Psoas muscle (tissue), 8 donors: ENCODE measurements at places on chromosomes 2 and 18. TPM values are rescaled to one million over a fixed set of nuclear protein-coding genes. Genes with fewer than 3 reads are reported as not detected.

Gene NT5C1B
- not detected for total RNA-seq

Gene KCNF1
- not detected for total RNA-seq

Gene KATNAL2
- 1.3 TPM for total RNA-seq

Gene TMEM198
- 2.1 TPM for total RNA-seq

Gene SNORC
- total RNA-seq = 0.56 TPM

Gene DYSF
- 114 TPM for total RNA-seq

Gene STARD6
- not detected for total RNA-seq

Gene TMEM163
- 0.24 TPM for total RNA-seq

Gene BOLL
- 6.5 TPM for total RNA-seq

Gene TEKT4
- total RNA-seq = 0.17 TPM

Gene STPG4
- not detected for total RNA-seq

Gene GAREM2
- 1.7 TPM for total RNA-seq

Gene MAP3K19
- total RNA-seq = not detected

Gene MAPK4
- total RNA-seq = 0.57 TPM

Gene NEDD4L
- total RNA-seq = 28.0 TPM

Gene NLRC4
- 0.29 TPM for total RNA-seq

Gene ZNG1B
- 18.9 TPM for total RNA-seq

Gene CNGA3
- total RNA-seq = not detected

Gene TRIM43
- not detected for total RNA-seq

Gene GNLY
- total RNA-seq = 20.0 TPM

Gene LCLAT1
- 5.5 TPM for total RNA-seq

Gene C2orf68
- total RNA-seq = 49.4 TPM

Gene SP5
- total RNA-seq = 0.11 TPM

Gene SKOR2
- not detected for total RNA-seq

Gene DSG1
- total RNA-seq = not detected

Gene HJURP
- not detected for total RNA-seq

Gene ZNF516
- 20.3 TPM for total RNA-seq

Gene PLCD4
- total RNA-seq = 47.9 TPM

Gene CACNB4
- total RNA-seq = 0.21 TPM

Gene ATP6V1C2
- total RNA-seq = 0.27 TPM

Gene SMYD1
- 143 TPM for total RNA-seq

Gene CNDP1
- not detected for total RNA-seq

Gene SLC14A1
- 4.8 TPM for total RNA-seq

Gene SAG
- not detected for total RNA-seq

Gene ALPG
- total RNA-seq = not detected

Gene KLF7
- total RNA-seq = 5.4 TPM

Gene SGPP2
- total RNA-seq = 0.29 TPM

Gene TFPI
- total RNA-seq = 24.1 TPM

Gene CFAP221
- total RNA-seq = not detected

Gene CXCR2
- 0.65 TPM for total RNA-seq

Gene LONRF2
- total RNA-seq = 5.2 TPM

Gene NR4A2
- 0.86 TPM for total RNA-seq

Gene ADRA2B
- total RNA-seq = 2.7 TPM

Gene BMP10
- total RNA-seq = not detected

Gene TUBA4B
- total RNA-seq = not detected

Gene RAX
- total RNA-seq = not detected

Gene MIB1
- 19.0 TPM for total RNA-seq

Gene EVX2
- total RNA-seq = not detected

Gene AFF3
- total RNA-seq = 0.61 TPM
